ENCODE measurements at places on chromosomes 5 and 9. TPM values are rescaled to one million over a fixed set of nuclear protein-coding genes. Genes with fewer than 3 reads are reported as not detected.

The SH3PXD2B gene
- total RNA-seq = 27.5 TPM

The TRIM52 gene
- 7.6 TPM for total RNA-seq

The POLR1E gene
- total RNA-seq = 60.9 TPM

The PNPLA7 gene
- 1.8 TPM for total RNA-seq

The GADD45G gene
- total RNA-seq = not detected

The ARL14EPL gene
- total RNA-seq = 22.9 TPM

The TMC1 gene
- 0.57 TPM for total RNA-seq

The ANKDD1B gene
- total RNA-seq = 0.84 TPM

The EQTN gene
- total RNA-seq = not detected

The SPINK7 gene
- total RNA-seq = not detected

The CCNG1 gene
- total RNA-seq = 176 TPM

The ANKRD34B gene
- total RNA-seq = not detected

The CHSY3 gene
- total RNA-seq = 2.3 TPM

The ASS1 gene
- total RNA-seq = 92.6 TPM

The TAF7 gene
- 40.9 TPM for total RNA-seq

The DMXL1 gene
- total RNA-seq = 21.1 TPM

The F12 gene
- 30.0 TPM for total RNA-seq

The SPEF2 gene
- total RNA-seq = 4.6 TPM

The RAD1 gene
- total RNA-seq = 24.8 TPM

The ARID3C gene
- 0.42 TPM for total RNA-seq

The LHX6 gene
- total RNA-seq = 4.1 TPM
